ENCODE measurements at places on chromosomes 3 and 15.
A peak's percentile ranks its signal among the peaks of the same experiment; 100 is the strongest.

DNA sequence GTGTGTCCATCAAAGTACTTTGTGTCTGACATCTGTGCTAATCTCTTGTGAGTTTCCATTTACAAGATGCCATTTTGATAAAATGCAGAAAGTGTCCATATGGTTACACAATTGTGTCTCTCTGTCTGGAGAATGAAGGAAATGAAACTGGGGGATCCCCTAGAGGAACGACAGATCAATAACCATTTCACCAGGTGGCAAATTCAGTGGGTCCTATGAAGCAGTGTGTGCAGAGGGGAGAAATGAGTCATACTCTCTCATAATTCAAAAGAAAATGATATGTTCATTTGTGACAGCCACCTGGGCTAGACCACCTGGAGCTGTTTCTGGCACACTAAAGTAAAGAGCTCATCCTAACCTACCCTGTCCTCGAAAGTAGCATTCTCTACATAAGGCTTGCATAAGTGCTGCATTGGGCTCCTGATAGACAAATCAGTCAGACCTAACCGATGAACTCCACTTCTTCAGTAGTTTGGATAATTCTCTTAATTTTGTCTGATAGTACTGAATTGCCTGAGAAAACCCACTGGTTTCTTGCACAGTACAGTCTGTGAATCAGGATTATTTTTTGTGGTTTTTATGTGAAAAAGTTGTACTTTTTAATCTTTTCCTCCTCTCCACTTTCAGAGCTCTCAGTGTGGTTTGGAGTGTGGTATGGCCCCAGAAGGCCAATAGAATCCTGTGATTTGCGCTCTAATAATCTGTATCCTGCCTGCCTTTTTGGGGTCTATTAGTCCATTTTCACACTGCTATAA, 10.3 kb upstream of the CD47 start:
- DNase-seq = no peak

GRCh38 chr15:69973102-69973714, 124.5 kb downstream of the TLE3 start:
- DNase-seq = no peak

DNA sequence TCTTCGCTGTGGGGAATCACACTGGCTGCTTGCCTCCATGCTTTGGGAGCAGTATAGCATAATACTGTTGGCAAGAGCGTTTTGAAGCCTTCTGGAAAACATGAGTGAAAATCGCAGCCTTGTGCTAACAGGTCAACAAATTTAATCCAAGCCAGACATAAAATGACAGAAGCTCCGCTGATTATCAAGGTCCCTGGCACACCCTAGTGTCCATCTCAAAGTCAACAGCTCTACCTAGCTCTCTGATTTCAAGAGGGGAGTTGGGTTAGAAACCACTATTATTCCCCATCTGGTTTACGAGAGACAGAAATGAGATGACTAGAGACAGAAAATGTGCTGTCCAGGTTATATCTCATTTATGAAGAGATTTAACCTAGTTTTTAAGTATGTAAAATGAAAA, 73.6 kb upstream of the MDFIC2 start:
- DNase-seq = no peak

- DNase-seq = no peak
Observed at GRCh38 chr3:57982561-57983243, 25.5 kb upstream of the FLNB start.

DNA sequence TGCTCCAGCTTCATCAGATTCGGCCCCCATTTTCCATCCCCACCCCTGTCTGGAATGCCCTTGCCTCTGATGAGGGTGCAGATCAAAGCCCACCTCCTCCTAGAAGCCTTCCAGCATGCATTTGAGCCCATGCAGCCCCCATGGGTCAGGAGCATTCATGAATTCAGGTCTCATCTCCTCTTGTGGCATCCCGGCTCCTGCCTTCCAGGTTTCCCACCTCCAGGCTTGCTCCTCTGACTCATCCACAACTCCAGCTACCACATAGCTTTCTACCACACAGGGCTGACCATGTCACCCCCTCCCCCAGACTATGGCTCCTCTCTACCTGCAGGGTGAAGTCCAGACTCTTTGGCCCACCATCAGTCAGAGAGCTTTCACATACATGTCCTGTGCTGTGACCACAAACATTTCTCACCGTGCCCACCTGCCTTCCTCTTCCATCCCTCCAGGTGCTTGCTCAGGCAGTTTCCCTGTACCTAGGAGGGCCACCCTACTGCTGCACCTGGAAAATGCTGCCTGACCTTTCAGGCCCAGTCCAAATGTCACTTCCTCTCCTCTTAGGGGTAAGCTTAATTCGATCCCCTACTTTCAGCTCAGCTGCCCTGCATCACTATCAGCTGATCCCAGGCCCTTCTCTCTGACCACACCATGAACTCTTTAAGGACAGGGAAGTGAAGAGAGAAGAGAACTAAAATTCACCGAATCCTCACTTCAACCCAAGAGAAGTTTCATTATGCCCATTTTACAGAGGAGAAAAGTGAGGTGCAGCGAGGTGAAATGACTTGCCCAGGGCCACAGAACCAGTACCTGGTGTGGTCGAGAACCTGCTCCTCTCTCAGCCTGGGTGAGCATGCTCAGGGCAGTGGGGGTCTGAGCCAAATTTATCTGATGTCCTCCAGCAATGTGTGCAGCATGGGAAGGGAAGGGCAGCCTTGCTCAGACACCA, 13.7 kb upstream of the FGD5 start:
- DNase-seq = no peak

DNA sequence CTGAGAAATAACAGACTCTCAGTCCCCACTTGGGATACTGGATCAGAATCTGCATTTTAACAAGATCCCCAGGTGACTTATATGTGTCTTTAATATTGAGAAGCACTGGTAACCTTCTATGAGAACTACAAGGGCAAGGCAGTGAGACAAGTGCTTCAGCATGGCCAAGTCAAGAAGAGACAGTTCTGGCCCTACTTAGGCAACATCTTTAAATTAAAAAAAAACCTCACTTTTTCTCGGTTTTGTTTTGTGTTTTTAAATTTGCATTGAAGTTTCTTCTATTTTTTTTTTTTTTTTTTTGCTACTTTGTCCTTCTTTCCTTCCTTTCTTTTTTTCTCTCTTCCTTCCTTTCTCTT, 42.5 kb upstream of the SPTSSB start:
- DNase-seq = no peak

DNA sequence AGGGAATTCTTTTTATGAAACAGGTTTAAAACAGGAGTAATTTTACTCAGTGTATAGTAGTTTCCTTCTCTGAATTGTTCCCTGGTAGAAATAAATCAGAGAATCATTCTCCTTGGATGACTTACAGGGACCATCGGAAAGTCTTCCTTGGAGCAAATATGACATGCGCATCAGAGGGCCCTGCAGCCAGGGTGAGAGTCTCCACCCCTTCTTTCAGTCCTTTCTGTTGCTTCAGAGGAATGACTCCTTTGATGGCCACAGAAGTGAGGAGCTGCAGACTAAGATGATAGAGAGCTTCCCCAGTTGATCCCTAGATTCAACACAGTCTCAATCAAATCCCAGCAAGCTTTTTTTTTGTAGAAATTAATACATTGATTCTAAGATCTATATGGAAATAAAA, 294.8 kb upstream of the UMPS start:
- no peak for DNase-seq

DNA sequence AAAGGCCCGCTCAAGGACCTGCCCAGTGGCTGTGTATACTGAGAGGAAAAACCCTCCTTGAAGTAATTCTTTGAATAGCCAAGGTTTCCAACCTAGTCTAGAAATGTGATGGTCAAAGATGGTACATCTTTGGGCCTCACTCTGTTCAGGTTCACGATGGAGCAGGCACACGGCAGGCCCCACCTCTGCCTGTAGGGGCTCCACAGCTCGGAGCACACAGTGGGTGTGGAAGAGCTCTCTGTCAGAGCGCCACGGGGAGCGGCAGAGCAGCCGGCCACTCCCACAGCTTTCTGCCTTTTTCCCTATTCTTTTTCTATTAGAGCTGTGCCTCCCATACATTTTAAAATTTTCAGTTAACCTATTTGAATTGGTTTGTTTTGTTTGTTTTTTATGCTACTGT, 89.5 kb downstream of the CTNNB1 start:
- DNase-seq = no peak

- DNase-seq = no peak
Observed at GRCh38 chr3:74263031-74263430, 351.4 kb downstream of the CNTN3 start.

DNA sequence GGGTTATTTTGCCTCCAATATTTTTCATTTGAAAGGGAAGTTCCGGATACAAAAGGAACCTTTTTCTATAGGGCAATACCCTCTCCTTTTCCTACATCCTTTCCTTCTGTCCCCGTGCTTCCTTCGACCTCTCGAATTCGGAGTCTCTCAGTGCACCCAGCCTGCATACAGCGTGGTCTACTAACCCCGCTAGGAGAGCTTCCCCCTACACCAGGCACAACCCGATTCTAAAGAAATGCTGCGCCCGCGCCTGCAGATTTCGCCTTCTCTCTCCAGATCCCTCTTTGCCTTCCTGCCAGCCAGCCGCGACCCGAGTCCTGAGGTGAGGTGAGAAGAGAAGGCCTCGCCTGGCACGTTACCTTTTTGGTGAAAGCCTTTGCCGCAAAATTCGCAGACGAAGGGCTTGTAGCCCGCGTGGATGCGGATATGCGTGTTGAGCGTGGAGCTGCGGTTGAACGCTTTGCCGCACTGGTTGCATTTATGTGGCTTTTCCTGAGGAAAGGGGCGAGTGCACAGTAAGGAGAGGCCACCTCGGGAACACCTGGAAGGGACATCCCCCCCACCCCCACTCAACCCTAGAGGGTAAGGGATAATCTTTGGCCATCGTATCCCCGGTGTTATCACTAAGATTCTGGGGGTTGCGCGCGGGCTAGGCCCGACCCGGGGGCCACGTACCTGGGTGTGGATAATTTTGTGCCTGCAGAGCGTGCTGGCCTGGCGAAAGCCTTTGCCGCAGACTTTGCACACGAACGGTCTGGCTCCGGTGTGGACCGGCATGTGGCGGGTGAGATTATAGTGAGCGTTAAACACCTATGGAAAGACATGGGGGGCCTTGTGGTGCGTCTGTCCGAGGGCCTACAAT, 2.3 kb downstream of the FEZF2 start:
- no peak for DNase-seq

- no peak for DNase-seq
Observed at GRCh38 chr3:135325096-135325495, 530.0 kb downstream of the EPHB1 start.

DNA sequence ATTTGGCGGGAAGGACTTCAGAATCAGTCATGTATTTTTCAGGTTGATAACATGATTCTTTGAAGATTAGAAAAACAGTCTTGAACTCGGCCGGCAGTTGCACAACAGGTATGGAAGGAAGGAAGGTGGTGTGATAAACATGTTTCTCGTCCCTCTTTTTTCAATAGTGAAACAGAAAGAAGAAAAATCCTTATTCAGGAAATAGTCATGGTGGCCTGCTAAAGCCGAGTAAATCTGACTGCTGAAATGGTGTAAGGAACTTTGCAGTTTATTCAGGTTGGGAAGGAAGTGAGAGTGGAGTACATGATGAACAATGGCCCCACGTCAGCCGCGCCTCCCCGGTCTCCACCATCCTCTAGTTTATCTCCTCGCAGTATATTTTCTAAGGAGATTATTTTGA, 6.7 kb downstream of the RASGRP1 start:
- no peak for DNase-seq

DNA sequence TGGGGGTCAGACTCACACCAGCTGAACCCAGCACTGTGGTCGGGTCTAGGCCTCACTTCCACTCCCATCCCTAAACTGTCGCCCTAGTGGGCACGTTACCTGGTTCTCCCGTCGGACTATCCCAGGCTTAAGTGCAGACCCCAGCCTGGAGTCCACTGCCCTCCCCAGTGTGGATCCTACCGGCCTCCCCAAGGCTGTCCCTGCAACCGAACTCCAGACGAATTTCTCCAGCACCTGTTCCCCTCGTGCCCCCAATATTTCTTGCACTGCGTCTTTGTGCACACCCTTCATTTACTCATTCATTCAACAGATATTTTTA, 26.5 kb downstream of the SLC41A3 start:
- DNase-seq = no peak

GRCh38 chr3:36332139-36332538, 48.2 kb upstream of the STAC start:
- no peak for DNase-seq

- DNase-seq = no peak
Observed at GRCh38 chr3:54931182-54931581, 3.3 kb upstream of the LRTM1 start.

GRCh38 chr3:100603469-100603868, 5.9 kb upstream of the ADGRG7 start:
- DNase-seq = no peak

- no peak for DNase-seq
Observed at GRCh38 chr3:81684751-81685395, 76.6 kb downstream of the GBE1 start.

- no peak for DNase-seq
Observed at GRCh38 chr3:152405915-152406802, 137.4 kb downstream of the MBNL1 start.

- DNase-seq = no peak
Observed at GRCh38 chr15:55742927-55743728, at the start of gene PRTG. TSS of gene PRTG (minus strand) at chr15:55743152. CDS start at chr15:55742931, 221 bp downstream.

DNA sequence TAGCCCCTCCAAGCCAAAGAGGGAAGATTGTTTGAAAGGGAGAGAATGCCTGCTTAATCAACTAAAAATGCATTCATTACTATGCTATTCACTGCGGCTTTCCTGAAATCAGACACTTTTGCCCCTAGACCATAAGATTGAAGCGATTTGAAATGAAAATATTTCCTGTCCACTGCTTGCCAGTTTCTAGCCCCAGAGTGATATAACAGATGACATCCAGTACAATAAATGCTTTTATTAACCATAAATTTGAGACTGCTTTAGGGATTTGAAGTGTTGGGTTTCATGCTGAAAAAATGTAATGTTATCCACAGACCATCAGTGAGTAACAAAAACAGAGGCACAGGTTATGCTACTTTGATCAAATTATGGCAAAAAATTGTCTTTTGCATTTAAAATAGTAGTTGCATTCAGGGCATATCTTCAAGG, 14.1 kb downstream of the IL17RD start:
- no peak for DNase-seq

- peak; percentile 39 for DNase-seq
Observed at GRCh38 chr3:12462159-12462947, 21.9 kb upstream of the TSEN2 start.

DNA sequence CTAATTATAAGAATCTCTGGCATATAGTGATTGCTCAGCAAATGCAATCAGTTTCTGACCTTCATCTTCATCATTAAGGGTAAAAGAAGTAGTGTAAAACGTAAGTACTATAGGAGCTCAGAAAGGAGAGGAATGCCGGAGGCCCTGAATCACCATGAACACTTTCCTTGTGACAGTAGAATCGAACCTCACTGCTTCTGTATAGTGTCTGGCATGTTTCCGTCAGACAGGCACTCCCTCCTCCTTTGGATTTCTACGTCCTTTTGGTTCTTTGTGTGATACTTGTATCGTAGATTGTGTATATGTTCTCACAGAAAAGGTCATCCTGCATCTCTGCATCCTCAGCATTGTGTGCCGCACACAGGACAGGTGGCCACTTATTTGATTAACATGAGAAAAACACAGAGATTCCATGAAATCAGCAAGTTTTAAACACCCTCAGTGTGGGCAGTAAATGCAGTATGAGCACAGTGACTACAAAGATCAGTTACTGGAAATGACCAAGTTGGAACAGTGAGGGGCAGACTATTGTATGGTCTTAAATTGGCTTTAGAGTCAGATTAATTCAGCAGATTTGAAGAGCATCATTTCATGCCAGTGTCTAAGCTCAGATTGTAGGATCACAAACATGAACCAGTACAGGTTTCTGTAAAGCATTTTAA, 234.5 kb downstream of the UBE2E2 start:
- DNase-seq = no peak

All from activated T-cell treated with anti-CD3 and anti-CD28 coated beads, Interleukin-2, amount 50 U/mL, for 24 hours (primary cell).